ENCODE measurements at places on chromosomes 3 and 15.

DNA sequence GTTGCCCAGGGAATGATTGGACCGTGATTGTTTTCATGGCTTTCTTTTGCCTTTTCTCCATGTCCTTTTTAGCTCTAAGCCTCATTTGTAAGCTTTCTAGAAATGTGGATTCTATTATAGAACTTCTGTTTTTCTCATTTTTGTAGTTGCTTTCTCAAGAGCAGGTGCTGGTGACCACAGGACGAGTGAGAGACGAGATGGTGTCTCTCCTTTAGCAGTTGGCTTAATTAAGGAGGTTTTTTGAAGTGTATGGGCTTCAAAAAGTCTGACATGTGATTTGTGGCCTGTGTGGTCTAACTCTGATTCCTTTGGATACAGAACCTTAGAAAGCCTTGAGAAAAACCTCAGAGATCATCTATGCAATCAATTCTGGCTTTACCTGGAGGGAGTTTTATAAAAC, 292.8 kb downstream of the LPP start:
- no peak for DNase-seq

DNA sequence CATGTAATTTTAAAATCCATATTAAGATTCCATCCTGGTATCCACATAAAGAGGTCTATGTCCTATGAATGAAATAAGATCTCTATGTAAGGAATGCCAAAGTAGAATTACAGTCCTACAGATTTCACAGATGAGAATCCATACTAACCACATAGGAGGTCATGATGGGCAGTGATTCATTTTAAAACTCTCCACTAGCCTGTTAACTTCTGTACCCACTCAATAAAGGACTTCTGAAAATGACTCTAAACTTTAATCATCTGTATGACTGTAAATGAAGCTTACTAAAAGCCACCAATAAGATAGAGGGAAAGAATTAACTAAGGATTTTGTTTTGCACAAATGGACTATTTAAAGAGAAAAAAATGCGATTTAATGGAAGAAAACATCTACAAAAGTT, 28.7 kb downstream of the MORC1 start:
- DNase-seq, result no peak

DNA sequence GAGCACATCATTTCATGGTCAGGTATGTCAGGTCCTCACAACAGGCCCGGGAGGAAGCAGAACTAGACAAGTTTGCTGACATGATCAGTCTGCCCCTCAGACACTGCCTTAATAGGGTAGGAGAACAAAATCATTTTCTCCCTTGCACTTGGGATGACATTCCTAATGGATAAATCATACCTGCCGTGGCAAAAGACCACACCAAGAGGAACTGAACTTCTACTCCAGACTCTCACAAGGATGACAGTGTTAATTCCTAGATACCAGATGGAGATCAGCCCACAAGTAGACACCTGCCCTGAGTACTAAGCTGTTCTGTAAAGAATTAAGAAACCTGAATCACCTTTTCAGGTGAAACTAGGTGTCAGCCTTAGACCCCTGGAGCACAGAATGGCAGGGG, 19.5 kb downstream of the SIAH2 start:
- no peak for DNase-seq

- no peak for DNase-seq
Measured at GRCh38 chr15:67543348-67543718, 830 bp downstream of the MAP2K5 start.

- DNase-seq, result no peak
Measured at GRCh38 chr3:3772338-3772737, 26.9 kb upstream of the LRRN1 start.

DNA sequence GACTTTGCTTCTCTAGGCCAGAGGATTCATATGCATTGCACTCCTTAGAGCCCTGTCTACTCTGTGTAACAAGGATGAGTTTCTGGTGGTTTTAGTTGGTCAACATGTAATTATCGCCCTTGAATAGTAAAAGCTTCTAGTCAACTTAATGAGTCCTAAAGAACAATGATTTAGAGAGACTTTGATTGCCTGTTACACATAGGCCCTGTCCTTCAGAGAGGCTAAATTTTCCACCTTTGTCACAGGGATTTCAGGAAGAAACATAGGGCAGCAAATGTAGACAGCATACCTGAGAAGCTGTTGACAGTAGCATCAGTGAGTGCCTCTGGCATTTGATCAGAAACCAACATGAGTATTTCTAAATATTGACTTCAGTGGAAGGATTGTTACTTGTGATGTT, 7.1 kb downstream of the BTLA start:
- no peak for DNase-seq

DNA sequence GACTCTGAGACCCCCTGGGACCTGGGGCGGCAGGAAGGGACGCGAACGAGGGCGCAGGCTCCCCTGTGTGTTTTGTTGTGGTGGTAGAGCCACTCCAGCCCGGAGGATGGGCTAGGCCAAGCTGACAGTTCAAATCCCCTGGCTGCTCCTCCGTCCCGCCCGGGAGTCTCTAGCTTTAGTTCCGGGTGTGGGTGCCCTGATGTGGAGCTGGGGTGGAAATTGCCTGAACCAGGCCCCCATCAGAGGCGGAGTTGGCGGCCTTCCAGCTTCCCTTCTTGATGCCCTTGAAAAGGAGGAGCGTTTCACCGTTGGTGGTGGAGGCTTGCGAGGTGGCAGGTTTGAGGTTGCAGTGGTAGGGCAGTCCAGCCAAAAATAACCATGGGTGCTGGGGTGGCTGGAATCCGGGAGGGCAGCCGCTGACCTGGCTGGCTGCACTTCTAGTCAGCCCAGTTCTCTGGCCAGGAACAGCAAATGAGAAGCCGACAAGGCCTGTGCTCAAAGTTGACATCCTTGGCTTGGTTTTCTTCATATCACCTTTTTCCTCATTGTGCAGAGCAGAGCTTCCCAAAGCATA, 817 bp downstream of the CLK3 start:
- peak; percentile 66 for DNase-seq

Data from putamen (tissue), 1 donor.